ENCODE measurements at places on chromosomes 1 and 21.
A peak's percentile ranks its signal among the peaks of the same experiment; 100 is the strongest.

DNA sequence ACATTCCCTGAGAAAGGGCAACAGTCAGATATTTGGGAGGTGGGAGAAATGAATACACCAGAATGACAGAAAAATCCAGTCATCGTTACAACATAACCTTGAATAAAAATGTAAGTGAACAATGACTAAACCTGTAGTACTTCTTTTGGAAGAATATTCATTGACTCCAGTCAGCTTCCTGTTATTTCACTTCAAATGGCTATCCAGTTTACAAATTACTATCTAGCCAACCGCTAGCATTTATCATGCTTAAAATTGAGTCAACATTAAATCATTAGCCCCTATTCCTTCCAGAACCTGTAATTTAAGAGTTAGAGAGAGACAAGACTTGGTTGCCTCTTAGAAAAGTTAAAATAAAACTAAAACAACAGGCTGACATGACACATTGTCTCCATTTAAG lies 33.6 kb downstream of the WLS start:
- no peak for DNase-seq

DNA sequence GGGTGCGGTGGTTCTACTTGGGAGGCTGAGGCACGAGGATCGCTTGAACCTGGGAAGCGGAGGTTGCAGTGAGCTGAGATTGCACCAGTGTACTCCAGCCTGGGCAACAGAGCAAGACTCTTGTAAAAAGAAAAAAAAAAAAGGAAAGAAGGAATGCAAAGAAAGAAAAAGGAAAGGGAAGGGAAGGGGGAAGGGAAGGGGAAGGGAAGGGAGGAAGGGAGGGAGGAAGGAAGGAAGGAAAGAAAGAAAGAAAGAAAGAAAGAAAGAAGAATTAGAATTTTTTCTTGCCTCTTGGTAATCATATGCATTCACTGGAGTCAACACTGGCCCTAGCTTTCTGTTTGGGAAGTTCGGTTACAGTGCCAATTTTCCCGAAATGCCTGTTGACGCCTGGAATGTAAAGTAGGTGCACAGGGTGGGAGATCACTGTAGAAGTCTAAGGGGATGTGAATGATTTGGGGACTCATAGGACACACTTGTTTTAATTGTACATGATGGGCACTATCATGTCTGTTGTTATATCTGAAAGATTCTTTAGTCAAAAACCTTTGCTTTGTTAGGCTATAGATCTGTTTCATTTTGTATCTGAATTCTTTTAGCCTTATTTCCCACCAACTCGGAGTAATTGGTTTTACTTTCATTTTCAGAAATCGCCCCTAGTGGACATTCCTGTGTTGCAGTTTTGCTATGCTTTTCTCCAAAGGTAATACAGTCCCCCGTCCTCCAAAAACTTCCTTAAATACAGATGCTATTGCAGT lies 59.8 kb upstream of the MORC3 start:
- DNase-seq: peak; percentile 10

DNA sequence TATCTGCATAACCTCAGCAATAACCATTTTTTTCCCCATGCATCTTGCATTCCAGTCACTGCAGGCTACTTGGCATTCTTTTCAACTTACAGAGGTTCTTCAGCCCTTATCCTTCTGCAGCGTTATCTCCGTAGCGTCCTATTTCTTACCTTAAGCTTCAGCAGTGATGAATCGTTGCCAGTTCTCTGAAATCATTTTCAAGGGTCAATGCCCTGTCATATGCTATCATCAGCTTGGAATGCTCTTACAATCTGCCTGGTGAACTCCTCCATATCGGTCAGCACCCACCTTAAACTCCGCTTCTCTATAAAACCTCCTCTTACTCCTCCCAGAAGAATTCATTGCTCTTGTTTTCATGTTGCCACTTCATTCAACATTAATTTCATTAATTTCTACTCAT lies 105.1 kb upstream of the DPH5 start:
- no peak for DNase-seq

GRCh38 chr1:226403201-226404034 lies 4.5 kb downstream of the PARP1 start:
- DNase-seq: no peak

DNA sequence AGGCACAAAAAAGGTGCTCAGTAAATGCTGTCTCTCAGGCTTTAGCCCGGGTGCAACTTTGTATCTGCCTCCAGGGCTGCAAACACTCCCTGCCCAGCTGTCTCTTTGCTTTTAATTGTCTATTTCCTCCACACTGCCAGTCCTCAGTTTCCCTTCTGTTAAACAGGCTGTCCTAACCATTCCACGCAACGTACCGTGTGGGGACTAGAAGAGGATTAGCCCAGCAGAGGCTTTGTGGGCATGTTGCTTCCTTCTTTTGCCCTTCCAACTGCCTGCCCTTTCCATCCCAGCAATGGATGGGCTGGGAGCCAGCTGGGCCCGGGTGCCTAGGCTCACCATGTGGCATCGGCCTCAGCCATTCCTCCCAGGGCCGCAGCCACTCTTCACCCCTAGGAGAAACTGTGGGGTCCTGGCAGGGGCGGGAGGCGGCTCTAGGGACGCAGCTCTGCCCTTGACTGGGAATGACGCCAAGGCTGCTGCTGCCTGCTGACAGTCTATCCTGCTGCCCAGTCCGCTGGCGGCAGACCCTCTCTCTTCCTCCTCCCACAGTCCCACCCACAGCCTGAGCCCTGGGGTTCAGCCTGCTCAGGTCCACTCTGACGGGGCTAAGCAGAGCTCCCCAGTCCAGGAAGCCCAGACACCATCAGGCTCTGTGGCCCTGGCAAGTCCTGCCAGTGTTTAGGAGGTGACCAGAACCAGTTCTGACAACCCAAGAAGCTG lies 40.6 kb upstream of the LRP8 start:
- no peak for DNase-seq

DNA sequence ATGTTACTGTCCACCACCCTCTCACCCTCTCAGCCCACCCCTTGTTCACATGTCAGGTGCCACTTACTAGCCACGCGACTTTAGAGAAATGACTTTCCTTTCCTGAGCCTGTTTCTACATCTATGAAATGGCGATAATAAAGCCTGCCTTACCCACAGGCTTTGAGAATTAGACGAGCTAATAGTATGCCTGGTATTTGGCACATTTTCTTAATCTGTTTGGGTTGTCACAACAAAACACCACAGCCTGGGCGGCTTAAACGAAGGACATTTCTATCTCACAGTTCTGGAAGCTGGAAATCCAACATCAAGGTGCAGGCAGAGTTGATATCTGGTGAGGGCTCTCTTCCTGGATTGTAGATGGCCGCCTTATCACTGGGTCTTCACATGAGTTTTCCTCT lies 273.9 kb upstream of the FMN2 start:
- no peak for DNase-seq

Data from NCI-H510A (cell line).